ENCODE measurements at places on chromosomes 12 and 14.

DNA sequence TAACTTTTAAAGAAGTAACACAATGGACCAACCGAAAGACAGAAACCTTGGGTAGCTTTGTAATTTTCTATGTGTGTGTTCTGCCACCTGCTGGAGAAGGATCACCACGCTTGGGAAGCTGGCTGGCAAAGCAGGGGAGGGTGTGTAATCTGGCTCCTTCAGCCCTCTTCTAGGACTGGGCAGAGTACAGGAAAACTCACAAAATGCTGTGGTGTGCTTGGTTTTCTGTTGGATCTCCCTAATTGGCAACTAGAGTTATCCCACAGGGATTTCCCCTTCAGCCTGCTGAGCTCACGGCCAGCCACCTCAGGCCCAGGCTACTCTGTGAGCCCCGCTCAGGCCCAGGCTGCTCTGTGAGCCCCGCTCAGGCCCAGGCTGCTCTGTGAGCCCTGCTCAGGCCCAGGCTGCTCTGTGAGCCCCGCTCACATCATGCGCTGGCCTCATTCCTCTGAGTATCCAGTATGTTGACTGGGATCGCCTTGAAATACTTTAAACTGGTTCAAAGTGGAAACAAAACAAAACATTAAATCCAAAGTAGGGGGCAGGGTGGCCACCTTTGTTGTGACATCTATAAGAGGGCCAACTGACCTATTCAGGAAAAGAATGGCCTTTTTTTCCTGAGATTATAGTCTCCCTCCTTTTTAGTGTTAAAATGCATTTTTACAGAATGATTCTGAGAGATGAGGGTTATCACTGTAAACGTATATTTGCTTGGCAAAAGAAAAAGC lies 52.0 kb upstream of the RNU6-8 start:
- peak; percentile 79 for DNase-seq

DNA sequence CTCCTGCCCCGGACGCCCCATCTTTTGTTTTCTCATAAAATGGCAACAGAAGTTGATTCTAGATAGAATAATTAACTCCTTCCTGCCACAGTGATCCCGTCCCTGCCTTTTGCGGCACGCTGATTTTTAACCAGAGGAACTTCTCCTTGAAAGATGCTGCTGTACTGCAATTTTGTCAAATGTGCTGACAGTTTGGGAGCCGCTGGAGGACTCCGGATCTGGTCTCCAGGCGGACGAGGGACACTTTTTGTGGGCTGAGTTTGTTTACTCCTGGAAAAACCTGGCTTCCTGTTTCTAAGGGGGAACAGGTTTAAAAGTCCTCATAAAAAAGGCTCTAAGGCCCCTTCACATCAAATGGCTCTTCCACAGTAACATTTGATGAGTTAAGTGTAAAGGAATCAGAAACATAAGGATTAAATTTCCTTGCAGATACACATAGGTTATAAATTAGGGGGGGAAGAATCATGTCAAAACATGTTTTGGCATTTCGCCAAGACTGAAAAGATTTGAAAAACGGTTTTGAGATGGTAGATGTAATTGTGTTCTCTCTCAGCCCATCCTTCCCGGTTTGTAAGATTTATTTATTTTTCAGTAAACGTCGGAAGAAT lies 15.5 kb downstream of the FZD10 start:
- DNase-seq, result no peak

DNA sequence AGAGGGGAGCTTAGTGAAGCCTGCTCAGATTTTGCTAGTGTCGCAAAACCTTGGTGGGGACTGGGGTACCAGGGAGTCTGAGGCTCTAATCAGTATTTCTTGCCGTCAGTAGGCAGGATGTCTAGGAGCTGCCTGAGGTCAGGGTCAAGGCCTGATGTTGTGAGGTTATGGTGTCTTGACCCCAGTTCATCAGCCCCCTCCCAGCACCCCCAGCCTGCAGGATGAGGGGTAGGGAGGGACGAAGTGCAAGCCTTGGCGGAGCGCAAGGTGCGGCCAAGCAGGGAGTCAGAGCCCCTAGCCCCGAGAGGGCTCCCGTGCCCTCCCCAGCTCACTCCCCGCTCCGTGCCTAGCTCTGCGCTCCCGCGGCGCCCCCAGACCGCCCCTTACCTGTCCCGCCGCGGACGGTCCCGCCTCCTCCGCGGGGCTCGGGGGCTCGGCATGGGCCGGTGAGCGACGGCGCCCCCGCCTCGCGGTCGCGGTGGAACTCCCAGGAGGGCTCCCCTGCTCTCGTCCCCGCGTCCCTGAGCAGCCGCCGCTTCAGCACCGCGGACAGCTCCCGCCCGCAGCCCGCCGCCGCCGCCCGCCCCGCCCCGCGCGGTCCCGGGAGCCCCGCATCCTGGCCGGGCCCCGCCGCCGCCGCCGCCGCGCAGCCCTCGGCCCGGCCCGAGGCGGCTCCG lies 347 bp downstream of the SYNDIG1L start:
- DNase-seq, result no peak

- no peak for DNase-seq
Measured at GRCh38 chr12:54429014-54429471, 10.0 kb upstream of the ITGA5 start.

DNA sequence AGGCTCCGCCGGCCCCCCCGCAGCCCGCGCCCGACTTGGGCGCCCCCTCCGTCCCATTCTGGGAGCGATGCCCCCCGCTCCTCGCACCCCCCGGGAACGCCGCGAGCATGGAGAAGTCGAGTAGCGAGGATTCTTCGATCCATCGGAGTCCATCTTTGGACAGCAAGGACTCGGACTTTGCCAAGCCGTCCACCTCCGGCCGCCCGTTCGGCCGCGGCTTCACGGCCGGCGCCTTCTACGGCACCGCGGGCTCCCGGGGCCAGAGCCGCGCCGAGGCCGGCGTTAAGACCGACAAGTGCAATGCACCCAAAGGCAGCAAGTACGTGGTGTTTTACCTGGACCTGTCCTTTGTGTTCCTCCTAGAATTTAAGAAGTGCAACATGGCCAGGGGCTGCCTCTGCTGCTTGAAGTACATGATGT lies 123.6 kb downstream of the TSPAN9 start:
- peak; percentile 70 for DNase-seq

GRCh38 chr14:60815371-60815770 lies 80.8 kb downstream of the MNAT1 start:
- no peak for DNase-seq

- no peak for DNase-seq
Measured at GRCh38 chr14:100955201-100955600, 51.7 kb upstream of the RTL1 start.

DNA sequence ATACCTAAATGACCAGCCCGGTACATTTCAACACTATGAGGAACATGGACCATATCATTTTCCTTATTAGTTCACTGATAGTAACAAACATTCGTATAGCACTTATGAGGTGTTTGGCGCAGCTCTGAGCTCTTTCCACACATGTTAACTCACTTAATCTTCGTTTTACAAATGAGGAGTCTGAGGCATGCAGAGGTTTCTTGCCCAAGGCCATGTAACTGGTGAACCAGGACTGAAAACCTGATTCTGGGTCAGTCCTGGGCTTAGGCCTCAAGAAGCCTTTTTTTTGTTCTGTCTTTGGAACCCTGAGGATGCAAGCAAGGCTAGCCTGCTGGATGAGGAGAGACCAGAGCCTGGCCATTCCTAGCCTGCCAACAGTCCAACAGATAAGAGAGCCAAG lies 55.0 kb downstream of the C14orf132 start:
- no peak for DNase-seq

- peak; percentile 20 for DNase-seq
Measured at GRCh38 chr14:93683226-93683625, 105.1 kb downstream of the PRIMA1 start.

GRCh38 chr12:83313827-83314226 lies 627.1 kb downstream of the TMTC2 start:
- no peak for DNase-seq

DNA sequence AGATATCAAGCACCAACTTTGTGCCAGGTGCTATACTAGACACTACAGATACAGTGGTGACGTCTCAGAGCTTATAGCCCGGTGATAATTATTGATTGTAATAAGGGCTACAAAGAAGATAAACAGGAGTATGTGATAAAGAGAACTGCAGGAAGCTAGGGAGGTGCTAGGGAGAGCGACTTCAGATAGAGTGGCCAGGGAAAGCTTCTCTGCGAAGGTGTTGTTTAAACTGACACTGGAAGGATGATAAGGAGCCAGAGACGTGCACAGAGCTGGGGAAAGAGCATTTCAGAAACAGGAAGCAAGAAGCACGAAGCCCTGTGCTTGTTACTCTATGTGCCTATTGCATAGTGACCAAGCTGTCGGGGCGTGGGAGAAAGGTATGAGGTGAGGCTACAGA lies 48.1 kb upstream of the OTX2 start:
- no peak for DNase-seq

DNA sequence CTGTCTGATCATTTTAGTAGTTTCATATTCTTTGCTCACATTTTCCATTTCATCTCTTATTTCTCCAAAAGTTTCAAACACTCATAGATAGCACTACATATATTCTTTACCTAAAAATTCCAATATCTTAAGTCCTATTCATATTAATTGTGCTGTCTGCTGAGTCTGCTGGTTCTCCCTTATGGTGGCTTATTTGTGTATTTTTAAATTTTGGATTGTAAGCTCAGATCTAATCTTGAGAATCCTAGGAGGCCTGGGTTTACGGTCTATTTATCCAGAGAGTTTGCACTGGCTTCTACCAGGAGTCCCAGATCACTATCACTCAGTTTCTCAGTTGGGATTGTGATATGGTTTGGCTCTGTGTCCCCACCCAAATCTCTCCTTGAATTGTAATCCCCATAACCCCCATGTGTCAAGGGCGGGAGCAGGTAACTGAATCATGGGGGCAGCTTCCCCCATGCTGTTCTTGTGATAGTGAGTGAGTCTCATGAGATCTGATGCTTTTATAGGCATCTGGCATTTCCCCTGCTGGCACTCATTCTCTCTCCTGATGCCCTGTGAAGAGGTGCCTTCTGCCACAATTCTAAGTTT lies 10.2 kb downstream of the NT5DC3 start:
- no peak for DNase-seq

- no peak for DNase-seq
Measured at GRCh38 chr14:64112867-64113678, 181.1 kb downstream of the ESR2 start.

- no peak for DNase-seq
Measured at GRCh38 chr14:65210822-65211182, 108.5 kb upstream of the MAX start.

- DNase-seq, result peak; percentile 94
Measured at GRCh38 chr12:70366581-70367257, 629 bp downstream of the KCNMB4 start.

- no peak for DNase-seq
Measured at GRCh38 chr14:79333198-79333546, 878.1 kb downstream of the DIO2 start.

DNA sequence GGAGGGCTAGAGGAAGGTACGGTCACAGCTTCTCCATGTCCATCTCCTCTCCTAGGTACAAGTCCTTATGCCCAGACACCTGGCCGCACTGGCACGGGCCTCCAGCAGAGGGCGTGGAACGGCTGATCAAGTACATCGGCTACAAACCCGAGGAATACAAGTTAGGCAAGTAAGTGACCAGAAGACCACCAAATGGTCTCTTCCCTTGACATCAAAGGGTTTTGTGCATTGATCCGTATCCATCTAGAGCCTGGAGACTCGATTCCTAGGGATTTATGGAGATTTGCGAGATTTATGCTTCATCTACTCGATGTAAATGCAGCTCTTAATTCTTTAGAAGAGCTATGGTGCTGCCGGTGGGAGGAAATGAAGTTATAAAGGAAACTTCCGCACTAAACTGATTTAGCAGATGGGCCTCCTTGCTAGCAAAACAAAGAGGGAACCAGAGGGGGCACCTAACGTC lies 44.2 kb downstream of the KCTD10 start:
- peak; percentile 84 for DNase-seq

GRCh38 chr12:114673169-114673833 lies 10.7 kb downstream of the TBX3 start:
- no peak for DNase-seq

DNA sequence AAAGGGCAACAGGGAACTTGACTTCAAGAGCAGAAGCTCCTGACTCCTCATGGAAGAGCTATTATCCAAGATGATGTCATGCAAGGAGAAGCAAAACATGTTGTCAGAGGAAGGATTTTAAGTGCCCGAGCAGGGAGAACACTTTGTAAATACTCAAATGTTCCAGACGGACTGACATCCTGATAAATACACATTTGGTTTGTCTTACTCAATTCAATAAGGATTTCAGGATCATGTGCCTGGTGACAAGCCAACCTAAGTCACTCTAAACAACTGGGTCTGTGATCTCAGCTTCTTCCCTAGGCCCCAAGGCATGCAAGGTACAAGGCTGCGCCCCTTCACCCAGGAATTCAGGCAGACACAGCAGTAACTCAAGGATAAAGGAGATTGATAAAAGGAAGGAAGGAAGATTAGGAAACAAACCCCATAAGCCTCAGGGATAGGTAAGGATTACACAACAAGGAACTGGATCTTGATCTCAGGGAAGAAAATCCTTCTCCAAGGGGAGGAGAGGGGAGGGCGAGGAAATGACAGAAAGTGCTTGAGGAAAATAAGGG lies 26.8 kb upstream of the CEBPE start:
- no peak for DNase-seq

GRCh38 chr12:64147011-64147631 lies 75.0 kb downstream of the KICS2 start:
- DNase-seq, result no peak

DNA sequence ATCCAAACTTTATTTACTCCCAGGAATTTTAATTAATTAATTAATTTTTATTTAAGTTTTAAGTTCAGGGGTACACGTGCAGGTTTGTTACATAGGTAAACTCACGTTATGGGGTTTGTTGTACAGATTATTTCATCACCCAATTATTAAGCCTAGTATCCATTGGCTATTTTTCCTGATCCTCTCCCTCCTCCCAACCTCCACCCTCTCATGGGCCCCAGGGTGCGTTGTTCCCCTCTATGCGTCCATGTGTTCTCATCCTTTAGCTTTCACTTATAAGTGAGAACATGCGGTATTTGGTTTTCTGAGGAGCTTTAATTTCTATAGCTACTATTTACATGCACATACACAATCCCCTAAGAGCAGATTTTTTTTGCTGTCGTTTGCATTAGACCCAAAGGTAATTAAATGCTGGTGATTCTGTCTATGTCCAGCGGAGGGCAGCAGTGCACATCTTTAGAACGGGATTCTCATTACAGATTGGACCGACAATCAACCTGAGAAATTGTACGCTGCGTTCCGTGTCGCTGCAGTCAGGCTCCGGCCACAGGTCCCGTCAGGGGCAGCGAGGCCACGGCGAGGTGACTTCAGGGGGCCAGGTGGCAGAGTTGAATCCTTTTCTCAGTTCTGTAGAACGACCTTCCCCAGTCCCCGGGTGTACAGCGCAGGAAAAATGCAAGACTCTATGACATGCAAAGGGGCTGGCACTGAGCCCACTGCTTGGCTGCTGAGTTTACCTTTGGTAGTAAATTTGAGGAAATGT lies 11.6 kb downstream of the TMEM30B start:
- peak; percentile 94 for DNase-seq

- no peak for DNase-seq
Measured at GRCh38 chr12:45273717-45274271, 57.9 kb downstream of the ANO6 start.
